Pancreas (tissue), 10 donors: ENCODE measurements at places on chromosomes 7 and 10. TPM values are rescaled to one million over a fixed set of nuclear protein-coding genes. Genes with fewer than 3 reads are reported as not detected.

GDF2 gene
- total RNA-seq, result not detected

GRCh38 chr7:55185321-55185802 lies 166.5 kb downstream of the EGFR start:
- no peak overlapping the region for H3K27ac ChIP-seq
- no peak overlapping the region for H3K4me3 ChIP-seq
- no peaks in the 10 kb centered on the region for H3K27me3 ChIP-seq
- H3K4me1 ChIP-seq, result no peaks in the 10 kb centered on the region
- no peak for DNase-seq

- H3K27ac ChIP-seq, result no peak overlapping the region
- H3K36me3 ChIP-seq, result no peaks in the 10 kb centered on the region
- DNase-seq, result no peak
Measured at GRCh38 chr7:103447073-103447960, 1.3 kb upstream of the SLC26A5 start.

DNA sequence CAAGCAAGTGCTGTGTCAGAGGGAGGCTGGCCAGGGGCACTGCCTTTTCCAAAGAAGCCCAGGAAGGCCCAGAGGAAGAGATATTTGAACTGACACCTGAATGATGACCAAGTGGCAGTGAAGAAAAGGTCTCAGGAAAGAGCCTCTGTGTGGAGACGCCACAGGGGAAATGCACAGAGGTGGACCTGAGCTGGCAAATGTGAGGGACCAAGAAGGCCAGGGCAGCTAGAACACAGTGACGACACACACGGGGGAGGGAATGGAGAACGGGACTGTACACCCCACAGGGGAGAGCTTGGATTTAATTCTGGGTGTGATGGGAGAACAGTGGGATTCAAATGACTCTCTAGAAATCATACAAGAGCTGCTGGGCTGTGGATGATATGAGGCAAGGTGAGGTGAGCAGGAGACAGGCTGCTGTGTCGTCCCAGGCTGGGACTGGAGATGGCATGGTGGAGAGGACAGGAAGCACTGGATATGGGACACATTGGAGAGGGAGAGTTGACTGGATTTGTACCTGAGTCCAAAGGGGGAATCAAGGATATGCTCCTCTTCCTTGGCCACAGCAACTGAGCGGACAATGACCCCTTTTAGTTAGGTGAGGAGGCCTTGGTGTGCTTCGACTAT lies 84.2 kb upstream of the DDC start:
- no peaks in the 10 kb centered on the region for H3K27me3 ChIP-seq
- no peak for DNase-seq
- H3K27ac ChIP-seq, result no peak overlapping the region
- no peaks in the 10 kb centered on the region for H3K36me3 ChIP-seq
- no peaks in the 10 kb centered on the region for H3K4me1 ChIP-seq

GRCh38 chr7:155455776-155456737 lies 1.9 kb upstream of the EN2 start:
- DNase-seq, result no peak
- no peaks in the 10 kb centered on the region for H3K36me3 ChIP-seq
- peaks cover 12% of the 10 kb centered on the region for H3K4me1 ChIP-seq
- H3K27me3 ChIP-seq, result peaks cover 28% of the 10 kb centered on the region
- no peak overlapping the region for H3K4me3 ChIP-seq
